A172 (cell line): ENCODE measurements at places on chromosomes 3 and 15. TPM values are rescaled to one million over a fixed set of nuclear protein-coding genes. Genes with fewer than 3 reads are reported as not detected.

CHST2 gene
- 2.7 and 5.6 TPM in 2 replicates for total RNA-seq

DTX3L gene
- total RNA-seq, result 26.1 and 26.3 TPM in 2 replicates

RTP1 gene
- not detected in 2 replicates for total RNA-seq

SPTSSB gene
- not detected in 2 replicates for total RNA-seq

GDPGP1 gene
- total RNA-seq, result 4.8 and 5.7 TPM in 2 replicates

SEMA3B gene
- 22.9 and 26.3 TPM in 2 replicates for total RNA-seq

PPIP5K1 gene
- 5.5 and 11.8 TPM in 2 replicates for total RNA-seq

SPATA12 gene
- 0.47 and 1.9 TPM in 2 replicates for total RNA-seq

FBXW12 gene
- total RNA-seq, result not detected in 2 replicates

IGSF10 gene
- total RNA-seq, result 0.31 and 1.3 TPM in 2 replicates

TMC3 gene
- total RNA-seq, result not detected in 2 replicates

GRCh38 chr3:23592961-23593931 lies 212.5 kb upstream of the UBE2E1 start:
- DNase-seq, result no peak

DNA sequence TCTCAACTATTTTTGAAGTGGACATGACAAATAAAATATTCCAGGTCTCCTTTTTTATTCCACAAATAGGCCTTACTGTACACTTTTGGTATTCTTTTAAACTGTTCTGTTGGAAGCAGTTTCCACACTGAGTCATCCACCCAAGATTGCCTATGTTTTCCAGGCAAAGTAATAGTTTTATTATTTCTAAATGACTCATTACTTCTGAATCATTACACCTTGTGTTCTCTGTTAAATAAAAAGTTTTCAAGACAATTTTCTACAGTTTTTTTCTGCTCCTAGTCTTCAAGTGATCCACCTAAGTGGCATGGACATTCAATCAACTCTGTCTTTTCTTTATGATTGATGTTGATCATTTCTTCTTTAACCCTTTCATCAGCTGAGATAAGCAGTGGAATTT lies 26.5 kb downstream of the PPP2R3A start:
- peak; percentile 82 for DNase-seq

- DNase-seq, result no peak
Measured at GRCh38 chr3:59605318-59605717, 555.5 kb upstream of the CFAP20DC start.

GRCh38 chr3:63343674-63344073 lies 65.6 kb downstream of the SYNPR start:
- DNase-seq, result peak; percentile 94

- DNase-seq, result no peak
Measured at GRCh38 chr3:178217479-178217878, 318.8 kb upstream of the KCNMB2 start.

DNA sequence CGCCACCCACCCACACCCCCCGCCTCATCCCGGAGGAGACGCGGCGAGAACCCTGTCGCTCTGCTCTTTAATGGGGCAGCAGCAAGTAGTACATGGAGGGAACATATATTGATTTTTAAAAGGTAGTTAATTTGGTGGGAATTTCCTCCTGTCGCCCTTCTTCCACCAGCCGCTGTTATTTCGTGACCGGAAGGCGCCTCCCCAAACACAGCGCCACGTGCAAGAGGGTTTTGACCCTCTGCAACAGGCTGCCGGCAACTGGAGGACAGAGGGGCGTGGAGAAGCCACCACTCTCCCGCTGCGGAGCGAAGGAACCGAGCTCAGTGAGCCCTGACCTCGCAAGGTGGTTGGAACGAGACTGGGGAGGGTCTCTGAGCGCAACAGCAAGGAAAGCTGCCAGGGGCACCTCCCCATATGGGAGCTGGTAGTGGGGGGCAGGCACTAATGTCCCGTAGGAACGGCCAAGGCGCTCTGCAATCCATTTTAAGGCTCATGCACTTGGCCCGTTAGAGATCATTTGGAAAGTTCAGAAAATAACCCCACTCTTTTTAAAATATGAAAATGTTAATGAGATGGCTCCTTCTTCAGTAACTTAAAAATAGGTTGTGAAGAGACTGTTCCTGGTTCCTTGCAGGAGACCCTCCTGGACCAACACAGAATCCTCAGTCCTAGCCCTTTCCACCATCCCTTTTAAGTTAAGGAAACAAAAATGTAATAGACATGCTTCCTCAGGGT lies 4.3 kb downstream of the ONECUT1 start:
- DNase-seq, result no peak

- peak; percentile 19 for DNase-seq
Measured at GRCh38 chr3:21345382-21345976, 405.5 kb downstream of the ZNF385D start.

GRCh38 chr15:51281368-51281967 lies 56.9 kb downstream of the CYP19A1 start:
- DNase-seq, result peak; percentile 27

DNA sequence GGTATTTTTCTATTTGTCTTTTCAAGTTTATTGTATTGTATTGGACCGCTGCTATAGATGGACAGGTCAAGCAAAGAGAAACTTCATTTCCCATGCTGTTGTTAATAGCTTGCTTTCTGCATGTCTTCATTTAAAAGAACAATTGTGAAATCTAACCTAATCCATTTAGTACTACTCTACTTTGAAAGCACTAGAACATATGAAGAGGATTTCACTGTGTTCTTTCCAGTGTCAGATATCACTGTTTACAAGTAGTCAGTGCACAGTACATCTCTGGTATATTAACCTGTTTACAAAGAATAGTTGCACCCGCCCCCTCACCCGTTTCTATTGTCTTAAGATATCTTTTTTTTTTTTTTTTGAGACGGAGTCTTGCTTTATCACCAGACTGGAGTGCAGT lies 21.8 kb upstream of the EDEM1 start:
- no peak for DNase-seq

DNA sequence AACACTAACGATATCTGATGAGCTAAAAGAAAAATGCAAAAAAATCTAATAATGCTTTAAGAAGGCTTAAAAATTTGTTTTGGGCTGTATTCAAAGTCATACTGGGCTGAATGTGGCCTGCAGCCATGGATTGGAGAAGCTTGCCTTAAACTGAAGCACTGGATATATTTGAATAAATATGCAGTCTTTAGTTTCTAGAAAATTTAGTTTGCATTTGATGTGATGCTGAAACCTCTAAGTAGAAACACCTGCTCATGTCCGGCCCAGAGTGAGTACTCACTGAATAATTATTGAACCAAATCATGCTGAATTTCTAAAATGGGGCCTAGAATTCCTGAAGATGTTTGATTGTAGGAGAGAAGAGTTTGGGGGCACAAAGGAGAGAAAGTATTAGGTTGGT lies 43.9 kb downstream of the ABHD5 start:
- no peak for DNase-seq

- no peak for DNase-seq
Measured at GRCh38 chr3:65896321-65896720, 142.4 kb downstream of the MAGI1 start.

DNA sequence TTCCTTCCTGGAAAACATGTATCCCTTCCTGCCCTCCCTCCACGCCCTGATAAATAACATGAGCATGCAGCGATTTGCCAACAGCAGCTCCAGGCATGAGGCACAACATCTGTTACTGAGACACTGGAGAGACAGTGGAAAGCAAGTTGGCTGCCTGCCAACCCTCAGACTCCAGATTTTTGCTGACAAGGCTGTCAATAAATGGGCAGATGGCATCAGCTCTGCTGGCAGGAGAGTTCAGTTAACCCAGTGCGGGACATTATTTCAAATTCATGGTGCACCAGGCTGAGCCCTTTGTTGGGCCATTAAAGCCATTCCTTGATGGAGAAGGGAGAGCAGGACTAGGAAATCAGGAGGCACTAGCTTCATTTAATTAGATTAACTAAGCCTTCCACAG lies 293.3 kb downstream of the MEX3B start:
- DNase-seq, result no peak

- DNase-seq, result no peak
Measured at GRCh38 chr3:112399064-112399463, 66.1 kb downstream of the CD200 start.

GRCh38 chr3:79477242-79477641 lies 290.6 kb downstream of the ROBO1 start:
- no peak for DNase-seq

DNA sequence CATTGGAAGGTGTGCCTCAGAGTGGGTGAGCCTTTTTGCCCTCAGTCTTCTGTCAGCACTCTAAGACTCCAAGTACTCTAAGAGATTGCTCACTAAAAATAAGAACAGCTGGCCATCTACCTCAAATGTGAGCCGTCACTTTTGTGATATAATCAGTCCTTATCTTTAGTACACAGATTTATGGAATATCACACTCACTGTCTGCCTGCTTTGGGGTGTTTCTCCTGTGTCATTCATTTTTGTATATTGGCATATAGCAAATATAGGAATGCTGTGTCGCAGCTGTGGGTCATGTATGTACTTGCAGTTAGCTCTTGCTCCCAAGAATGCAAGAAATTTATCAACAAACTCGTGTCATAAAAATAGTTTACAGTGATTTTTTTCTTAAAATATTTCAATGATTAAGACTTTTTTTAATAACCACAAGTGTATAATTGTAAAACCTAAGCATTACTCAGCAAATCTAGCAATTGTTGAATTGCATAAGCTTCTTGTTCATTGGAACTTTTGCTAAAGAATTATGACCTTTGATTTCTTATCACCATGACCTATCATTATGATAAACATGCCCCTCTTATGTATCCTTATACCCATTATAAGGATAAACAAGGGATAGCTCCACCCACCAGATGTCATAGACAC lies 18.8 kb downstream of the SETD5 start:
- DNase-seq, result no peak

GRCh38 chr15:101466188-101466587 lies 23.3 kb downstream of the PCSK6 start:
- DNase-seq, result no peak

- DNase-seq, result no peak
Measured at GRCh38 chr15:71800190-71800589, 10.2 kb upstream of the NR2E3 start.

- DNase-seq, result no peak
Measured at GRCh38 chr15:82798531-82799166, 7.2 kb downstream of the FSD2 start.

GRCh38 chr3:40976241-40976640 lies 223.1 kb upstream of the CTNNB1 start:
- DNase-seq, result no peak

DNA sequence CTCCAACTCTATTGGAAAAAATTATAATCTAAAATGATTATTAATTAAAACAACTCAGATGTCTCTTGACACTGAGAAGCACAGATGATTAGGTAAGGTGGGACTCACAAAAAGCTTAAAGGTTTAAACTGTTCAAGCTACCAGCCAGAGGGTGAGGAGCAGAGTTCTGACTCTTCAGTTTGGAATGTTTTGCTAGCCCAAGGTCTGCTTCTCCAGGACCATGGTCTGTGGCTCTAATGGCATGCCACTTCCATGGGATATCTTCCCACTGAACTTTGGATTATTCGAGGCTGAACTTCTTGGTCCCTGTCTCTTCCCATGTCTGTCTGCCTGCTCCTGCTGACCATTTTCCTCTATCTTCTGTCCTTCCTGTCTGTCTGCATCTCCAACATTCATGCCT lies 49.2 kb downstream of the CACNA2D3 start:
- peak; percentile 38 for DNase-seq

DNA sequence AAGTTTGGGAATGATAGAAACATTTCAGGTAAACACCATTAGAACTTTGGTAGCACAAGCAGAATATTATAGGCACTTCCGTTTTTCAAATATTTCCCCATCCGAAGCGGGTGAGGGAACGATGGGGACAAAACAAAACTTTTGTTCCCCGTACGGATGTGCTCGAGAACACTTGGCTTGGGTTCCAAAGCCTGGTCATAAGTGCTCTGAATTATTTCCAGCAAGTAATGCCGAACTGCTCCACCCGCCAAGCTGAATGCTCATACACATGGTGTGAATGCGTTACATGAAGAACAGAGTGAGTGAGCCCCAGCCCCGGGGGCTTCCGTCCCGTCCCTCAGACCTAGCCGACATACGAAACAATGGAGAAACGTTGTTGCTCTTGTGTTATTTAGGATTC lies 438.2 kb upstream of the ARRDC4 start:
- DNase-seq, result no peak
